GOT3 (cell line): ENCODE measurements at places on chromosomes 13 and 19.

- DNase-seq = no peak
These were observed 93.9 kb downstream of the TSHZ3 start for GRCh38 chr19:31255174-31255799.

GRCh38 chr19:49904136-49904535 lies 7.4 kb upstream of the IL4I1 start:
- no peak for DNase-seq

DNA sequence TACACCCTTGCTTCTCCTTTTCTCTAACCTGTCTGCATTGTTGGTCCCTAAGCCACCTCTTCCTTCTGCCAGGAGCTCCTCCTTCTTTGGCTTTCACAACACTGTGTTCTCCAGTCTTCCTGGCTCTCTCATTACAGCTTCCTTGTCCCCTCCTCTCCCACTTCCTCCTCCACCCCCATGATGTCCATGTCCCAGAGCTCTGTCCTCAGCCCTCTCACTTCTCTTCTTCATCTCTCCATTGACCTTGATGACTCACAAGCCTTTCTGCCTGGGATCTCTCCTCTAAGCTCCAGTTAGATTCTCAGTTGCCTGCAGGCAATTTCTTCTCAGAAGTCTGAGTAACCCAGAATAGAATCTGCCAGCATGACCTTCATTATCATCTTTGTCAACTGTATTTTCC lies 100.3 kb upstream of the WASF3 start:
- no peak for DNase-seq

GRCh38 chr13:97568850-97569249 lies 134.9 kb downstream of the RAP2A start:
- no peak for DNase-seq

- DNase-seq = no peak
These were observed at the start of gene ZNF536 for GRCh38 chr19:30371960-30372824. ZNF536 (plus strand) TSS chr19:30372384; CDS start chr19:30443563, 71,179 bp downstream.

- DNase-seq = no peak
These were observed 106.4 kb upstream of the UBL3 start for GRCh38 chr13:29956853-29957252.

GRCh38 chr19:23817519-23817918 lies 58.8 kb upstream of the ZNF681 start:
- DNase-seq = no peak

DNA sequence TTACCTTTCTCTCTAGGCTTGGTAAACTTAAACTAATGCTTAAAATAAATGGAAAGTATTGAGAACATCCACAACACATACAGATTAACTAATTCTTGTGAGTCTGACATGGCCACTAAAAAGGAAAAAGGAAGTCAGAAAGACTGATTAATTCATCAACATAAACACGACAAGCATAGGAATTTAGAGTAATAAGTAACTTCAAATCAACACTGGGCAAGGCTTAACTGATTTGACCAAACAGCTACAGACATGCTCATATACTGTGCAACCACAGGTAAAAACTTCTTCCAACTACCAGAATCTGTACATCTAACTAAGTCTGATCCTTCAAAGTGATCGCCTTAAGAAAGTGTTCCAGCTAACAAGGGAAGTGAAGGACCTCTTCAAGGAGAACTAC lies 20.5 kb downstream of the UGGT2 start:
- no peak for DNase-seq

GRCh38 chr13:50911081-50911631 lies 1.6 kb downstream of the RNASEH2B start:
- DNase-seq = no peak

GRCh38 chr13:23087880-23088279 lies 92.9 kb upstream of the SGCG start:
- no peak for DNase-seq

GRCh38 chr13:32409561-32410421 lies 18.1 kb downstream of the N4BP2L1 start:
- DNase-seq = no peak

DNA sequence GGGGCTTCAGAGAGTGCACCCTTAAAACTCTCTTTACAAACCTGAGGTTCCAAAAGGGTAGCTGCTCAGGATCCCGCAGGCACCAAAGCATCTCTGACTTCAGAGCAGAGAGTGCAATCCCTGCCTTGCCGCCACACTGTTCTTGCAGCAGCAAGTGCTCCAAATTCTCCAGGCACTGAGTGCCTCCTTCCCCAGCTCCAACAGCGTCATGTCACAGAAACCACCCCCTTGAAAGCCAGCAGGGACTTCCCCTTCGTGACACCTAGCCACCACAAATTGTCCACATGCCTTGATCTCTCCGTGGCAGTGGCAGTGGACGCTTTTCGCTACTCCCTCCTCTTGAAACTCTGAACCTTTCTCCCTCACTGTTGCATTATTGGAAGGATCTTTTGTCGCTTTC lies 39.9 kb downstream of the MBNL2 start:
- no peak for DNase-seq

DNA sequence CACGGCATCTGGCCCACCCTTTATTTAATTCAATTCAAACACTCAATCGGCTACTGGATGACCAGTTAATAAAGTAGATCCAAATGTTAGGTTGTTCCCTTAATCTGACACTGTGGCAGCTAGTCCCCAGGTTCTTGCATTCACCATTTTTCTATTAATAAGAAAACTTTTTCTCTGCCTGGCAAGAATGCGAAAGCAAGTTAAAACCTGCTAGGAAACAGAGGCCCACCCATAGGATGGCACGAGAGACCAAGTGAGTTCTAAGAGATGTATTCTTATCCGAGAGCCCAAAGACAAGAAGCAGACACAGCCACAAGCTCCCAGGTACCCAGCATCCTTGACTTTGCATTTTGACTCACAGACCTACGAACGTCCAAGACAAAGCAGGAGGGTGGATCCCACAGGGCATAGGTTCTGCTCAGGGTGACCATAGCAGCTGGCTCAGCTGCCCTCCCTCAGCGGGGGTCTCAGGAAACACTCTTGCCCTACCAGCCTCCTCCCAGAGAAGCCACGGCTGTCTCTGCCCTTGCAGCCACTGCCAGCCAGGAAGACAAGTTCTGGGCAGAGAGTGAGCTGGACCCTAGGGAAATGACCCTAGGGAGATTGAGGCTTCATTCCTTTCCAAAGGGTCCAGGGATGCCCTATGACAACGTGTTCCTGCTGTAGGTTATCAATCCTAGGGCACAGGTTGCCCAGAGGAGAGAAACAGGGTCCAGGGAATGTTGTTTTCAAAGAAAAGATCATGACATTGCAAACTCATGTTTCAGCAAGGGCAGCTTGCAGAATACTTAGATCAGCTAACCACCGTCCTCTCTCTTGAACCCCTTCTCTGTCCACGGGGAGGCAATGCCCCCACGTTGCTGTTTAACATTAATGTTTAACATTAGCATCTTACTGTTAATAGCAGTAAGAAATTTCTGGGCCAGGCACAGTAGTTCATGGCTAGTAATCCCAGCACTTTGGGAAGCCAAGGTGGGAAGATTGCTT lies 147.2 kb upstream of the ZNF507 start:
- DNase-seq = no peak

DNA sequence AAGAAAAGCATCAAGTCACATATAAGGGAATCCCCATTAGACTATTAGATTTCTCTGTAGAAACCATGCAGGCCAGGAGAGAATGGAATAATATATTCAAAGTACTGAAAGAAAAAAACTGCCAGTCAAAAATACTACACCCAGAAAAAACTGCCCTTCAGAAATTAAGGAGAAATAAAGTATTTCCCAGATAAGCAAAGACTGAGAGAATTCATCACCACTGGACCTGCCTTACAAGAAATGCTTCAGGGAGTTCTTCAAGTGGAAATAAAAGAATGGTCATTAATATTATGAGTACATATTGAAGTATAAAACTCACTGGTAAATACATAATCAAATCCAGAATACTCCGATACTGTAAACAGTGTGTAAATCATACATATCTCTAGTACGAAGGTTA lies 35.9 kb downstream of the VWA8 start:
- no peak for DNase-seq

- DNase-seq = no peak
These were observed 12.5 kb downstream of the MEIS3 start for GRCh38 chr19:47406711-47407416.

- no peak for DNase-seq
These were observed 565 bp downstream of the KLK10 start for GRCh38 chr19:51018745-51019543.

DNA sequence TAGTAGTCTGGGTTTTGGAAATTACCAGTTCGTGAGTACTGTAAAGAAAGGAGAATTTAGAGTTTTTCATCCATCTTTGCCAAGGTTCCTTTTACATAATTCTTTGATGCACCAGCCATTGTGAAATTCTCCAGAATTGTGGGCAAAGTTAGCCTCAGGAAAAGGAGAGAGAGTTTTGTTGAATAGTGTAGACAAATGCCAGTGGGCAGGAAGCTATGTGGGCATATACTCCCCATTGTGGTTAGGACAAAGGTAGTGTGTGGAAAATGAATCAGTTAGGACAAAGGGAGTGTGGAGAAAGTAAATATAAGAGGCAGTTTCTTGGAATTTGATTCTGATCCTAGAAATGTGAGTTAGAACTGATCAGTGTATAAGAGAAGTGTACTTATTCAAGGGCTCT lies 67.9 kb downstream of the PCCA start:
- no peak for DNase-seq

GRCh38 chr13:99875391-99875790 lies 96.2 kb downstream of the ZIC5 start:
- no peak for DNase-seq

GRCh38 chr13:33953781-33954180 lies 135.8 kb downstream of the RFC3 start:
- DNase-seq = no peak

- no peak for DNase-seq
These were observed 20.2 kb downstream of the NKPD1 start for GRCh38 chr19:45140533-45140932.

DNA sequence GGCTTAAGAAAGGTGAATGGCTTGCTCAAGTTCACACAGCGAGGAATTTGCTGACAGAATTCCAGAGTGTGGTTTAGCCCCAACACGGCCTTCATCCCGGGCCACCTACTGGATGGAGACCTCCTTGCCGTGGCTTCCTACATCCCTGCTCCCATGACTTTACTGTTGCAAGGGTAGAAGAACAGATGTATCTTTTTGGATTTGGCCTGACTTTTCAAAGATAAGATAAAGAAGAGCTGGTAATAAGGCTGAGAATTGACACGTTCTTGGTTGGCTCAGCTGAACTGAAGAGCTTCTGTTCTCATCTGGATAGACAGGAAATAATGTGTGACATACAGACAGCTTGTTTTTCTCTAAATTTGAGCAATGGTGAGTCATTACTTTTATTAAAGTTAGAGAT lies 113.1 kb downstream of the KLF5 start:
- no peak for DNase-seq

- no peak for DNase-seq
These were observed 199.3 kb upstream of the UBL3 start for GRCh38 chr13:30049692-30050091.

- no peak for DNase-seq
These were observed 329.5 kb downstream of the KCNRG start for GRCh38 chr13:50344717-50345116.

GRCh38 chr13:99666146-99666805 lies 165.0 kb downstream of the TM9SF2 start:
- DNase-seq = no peak

DNA sequence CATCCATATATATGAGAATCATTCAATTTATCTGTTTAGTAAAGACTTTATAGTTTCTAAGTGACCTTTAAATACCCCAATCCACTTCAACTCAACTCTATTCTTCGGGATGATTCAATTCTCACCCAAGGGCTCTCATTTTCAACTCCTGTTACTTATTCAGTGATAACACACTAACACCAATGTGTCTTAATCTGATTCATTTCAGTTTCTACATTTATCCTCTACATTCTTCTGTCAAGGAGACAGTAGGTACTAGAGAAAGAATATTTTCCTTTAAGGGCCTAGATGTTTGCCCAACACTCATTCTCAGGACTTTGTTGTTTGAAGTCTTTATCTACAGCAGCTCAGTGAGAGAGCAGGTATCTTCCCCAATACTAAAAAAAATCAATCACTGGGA lies 7.1 kb downstream of the ARGLU1 start:
- no peak for DNase-seq

GRCh38 chr19:55703790-55704215 lies 28.8 kb downstream of the EPN1 start:
- no peak for DNase-seq

DNA sequence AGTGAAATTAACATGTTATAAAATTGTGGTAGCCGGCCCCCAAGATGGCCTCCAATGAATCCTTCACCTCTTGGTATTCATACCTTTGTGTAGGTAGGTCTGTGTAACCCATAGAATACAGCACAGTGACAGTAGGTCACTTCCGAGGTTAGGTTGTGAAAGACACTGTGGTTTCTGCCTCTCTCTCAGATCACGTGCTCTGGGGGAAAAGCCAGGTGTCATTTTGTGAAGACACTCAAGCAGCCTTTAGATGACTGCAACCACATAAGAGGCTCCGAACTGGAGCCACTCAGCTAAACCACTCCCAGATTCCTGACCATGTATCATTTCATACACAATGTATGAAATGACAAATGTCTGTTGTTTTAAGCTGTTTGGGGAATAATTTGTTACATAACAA lies 9.8 kb upstream of the USPL1 start:
- no peak for DNase-seq

DNA sequence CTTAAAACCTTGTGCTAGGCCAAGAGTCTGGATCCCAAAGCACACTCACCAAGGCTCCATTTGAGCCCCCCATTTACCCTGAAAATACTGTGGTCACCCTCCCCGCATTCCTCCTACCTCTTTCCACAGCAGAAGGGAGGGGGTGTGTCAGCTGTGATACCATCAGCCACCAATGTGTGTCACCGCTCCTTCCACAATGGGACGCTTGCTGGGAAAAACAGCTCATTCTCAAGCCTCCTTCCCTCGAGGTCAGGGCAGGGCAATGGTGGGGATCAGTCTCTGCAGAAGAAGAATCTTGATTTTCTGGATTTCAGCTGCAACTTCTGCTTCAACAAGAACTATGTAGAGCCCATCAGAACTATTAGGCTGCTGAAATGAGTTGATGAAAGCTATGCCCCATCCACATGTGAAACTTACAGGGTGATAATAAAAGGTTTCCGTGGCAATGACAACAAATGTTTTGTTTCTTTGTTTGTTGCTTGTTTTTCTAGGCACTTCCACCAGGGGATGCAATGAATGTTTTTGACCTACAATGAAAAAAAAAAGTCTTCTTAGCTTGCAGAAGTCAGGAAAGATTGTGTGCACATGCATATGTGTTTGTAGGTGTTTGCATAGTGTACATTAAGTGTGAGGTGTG lies 26.4 kb upstream of the ZNF507 start:
- DNase-seq = no peak
